ENCODE measurements at places on chromosomes 3 and 15. TPM values are rescaled to one million over a fixed set of nuclear protein-coding genes. Genes with fewer than 3 reads are reported as not detected.

GRCh38 chr3:107496855-107497254 is 25.9 kb upstream of the BBX start:
- no peak for DNase-seq

GRCh38 chr3:141150081-141150830 is 81.4 kb upstream of the PXYLP1 start:
- no peak for DNase-seq

The UROC1 gene
- not detected for total RNA-seq

DNA sequence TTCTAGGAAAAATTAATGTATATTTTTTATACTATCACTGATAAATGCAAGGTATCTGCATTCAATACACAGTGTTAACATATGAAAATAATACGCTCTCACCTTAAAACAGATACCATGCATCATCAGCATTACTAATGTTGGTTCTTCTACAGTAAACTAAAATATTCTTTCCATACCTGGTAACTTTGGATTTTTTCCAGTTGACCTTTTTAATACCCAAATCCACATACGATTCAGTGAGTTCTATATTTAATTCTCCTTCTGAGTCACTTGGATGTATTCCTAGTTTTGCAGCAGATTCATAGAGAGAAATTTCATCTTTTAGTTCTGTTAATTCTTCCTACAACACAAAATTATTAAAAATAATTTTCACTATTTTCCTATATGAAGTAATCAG is 29.9 kb downstream of the CEP152 start:
- DNase-seq = no peak

GRCh38 chr3:110881069-110881468 is 190.5 kb upstream of the NECTIN3 start:
- DNase-seq = no peak

DNA sequence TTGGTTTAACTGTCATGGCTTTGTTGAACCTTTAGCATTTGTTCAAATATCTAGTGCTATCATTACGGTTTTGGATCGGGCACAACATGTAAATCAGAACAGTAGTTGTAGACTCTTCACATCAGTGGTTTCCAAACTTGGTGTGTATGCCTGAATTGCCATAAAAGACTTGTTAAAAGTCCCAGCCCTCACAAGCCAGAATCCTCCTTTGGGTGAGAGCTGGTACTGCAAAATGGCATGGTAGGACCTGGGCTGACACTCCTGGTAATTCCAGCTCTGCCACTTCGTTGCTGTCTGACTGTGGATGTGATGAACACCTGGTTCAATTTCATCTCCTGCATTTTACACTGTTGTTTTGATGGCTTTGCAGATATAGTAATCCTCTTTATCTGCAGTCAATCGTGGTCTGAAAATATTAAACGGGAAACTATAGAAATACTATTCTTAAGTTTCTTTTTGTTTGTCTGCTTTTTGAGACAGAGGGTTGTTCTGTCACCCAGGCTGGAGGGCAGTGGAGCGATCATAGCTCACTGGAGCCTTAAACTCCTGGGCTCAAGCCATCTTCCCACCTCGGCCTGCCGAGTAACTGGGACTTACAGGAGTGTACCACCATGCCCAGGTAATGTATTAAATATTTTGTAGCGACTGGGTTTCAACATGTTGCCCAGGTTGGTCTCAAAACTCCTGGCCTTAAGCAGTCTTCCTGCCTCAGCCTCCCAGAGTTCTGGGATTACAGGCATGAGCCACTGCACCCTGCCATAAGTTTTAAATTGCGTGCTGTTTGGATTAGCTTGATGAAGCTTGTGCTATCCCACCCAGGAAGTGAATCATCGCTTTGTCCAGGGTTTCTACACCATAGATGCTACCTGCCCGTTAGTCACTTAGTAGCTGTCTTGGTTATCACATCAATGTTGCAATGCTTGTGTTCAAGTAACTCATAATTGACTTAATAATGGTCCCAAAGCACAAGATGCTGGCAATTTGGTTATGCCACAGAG is 61.6 kb downstream of the RAB7A start:
- no peak for DNase-seq

The FGF12 gene
- not detected for total RNA-seq

DNA sequence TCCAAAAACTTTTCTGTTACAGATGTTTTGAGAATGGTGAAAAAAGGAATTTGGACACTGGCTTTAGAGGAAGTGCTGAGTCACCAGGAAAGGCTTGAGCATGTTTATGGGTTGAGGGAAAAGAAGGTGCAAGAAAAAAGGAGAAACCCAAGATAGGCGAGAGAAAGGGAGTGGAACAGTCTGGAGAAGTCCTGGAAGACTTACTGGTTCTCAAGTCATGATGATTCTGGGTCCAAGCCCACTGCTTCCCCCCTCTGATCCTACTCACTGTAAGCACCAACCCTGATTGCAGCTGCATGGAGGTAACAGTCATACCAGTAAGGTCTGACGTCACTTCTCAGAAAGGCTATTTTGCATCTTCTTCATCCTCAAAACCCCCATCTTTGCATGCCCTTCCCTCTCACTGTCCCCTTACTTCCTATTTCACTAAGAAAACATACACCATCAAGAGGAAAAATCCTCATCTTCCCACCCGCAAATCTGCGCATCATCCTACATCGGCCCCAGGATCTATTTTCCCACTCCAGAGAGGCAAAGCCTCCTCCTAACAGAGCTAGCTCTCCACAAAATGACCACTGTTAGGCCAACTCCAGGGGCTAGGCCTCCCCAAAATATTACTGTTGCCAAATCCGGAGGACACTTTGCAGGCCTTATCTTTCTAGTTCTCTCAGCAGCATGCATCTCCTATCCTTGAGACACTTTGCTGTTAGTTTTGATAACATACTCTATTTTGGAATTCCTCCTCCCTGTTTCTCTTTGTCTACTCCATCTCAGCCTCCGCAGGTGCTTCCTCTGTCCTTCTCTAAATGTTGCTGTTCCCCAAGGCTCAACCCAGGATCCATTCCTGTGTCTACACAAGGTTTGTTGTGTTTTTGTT is 3.2 kb upstream of the ATP13A3 start:
- no peak for DNase-seq

DNA sequence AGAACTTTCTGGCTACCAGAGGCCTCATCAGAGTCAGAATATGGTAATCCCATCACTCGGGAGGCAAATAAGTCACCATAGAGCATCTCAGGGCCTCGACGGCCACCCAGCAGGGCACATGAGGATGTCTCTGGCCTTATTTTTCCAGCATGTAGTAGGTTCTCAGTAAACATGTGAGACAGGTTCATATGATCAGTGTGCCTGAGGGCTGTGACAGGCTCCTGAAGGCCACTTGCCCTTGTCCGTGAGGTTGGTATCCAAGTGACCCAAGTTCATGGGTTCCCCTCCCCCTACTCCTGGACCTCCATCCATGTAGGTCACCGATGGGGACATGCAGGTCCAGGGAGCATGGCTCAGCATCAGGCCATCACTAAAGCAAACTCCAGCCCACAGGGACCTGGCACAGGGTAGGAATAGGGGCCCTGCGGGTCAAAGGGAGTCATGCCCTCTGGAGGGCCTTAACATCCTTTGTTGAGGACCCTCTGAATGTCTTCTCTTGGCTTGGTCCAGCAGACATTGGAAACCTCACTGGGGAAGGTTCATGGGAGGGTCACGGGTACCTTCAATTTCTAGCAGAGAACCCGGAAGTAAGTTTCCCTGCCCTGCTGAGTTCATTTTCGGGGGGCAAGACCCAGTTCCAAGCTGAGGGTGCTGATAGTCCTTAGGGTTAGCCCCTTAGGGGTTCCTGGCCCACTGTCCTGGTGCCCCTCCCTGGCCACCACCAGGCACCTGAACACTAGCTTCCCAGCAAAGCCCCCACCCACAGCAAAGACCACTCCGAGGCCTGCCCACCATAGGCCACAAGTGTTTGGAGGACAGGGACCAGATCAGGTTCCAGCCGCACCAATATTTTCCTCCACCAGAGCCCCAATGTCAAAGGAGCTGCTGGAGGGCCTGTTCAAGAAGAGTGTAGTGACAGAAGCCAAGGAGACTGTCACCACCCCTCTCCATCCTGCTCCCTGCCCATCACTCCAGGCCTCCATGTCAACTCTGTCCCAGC is 61.1 kb downstream of the ZNF445 start:
- no peak for DNase-seq

- peak; percentile 41 for DNase-seq
These were observed 104.5 kb downstream of the ADCY5 start for GRCh38 chr3:123344175-123344906.

DNA sequence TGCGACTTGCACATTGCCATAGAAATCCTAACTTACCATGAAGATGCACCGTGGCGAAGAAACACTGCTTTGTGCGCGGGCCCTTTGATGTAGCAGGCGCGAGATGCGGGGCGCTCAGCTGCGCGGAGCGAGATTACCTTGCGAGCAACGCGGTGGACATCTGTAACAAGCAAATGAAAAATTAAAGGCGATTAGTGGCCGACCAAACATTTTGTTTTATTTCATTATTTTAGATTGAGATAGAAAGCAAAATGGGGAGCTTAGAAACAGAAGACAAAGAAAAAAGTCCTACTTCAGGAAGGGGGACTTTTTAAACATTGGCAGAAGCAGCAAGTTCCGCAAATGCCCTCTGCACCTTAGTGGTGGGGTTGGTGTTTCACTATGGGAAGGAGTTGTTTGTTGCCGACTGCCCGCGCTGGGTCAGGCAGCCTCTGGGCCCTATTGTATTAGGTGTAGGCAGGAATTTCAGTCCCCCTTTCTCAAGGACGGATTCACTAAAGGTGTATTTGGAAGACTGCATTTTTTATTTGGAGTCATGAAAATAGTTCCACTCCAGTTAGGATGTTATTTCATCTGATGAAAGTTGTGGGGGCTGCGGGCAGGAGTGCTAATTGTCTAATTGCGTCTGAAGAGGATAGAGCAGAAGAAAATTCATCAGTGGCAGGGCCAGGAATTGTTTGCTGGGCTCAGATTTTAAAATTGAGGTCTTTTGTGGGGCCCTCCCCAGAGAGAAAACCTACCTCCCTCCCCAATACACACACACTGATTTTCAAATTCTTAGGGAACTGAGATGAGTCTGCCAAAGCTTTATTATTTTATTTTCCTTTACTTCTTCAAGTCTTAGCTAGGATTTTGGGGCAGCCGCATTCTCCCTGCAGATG is 17.4 kb downstream of the ZIC4 start:
- DNase-seq = no peak

- DNase-seq = no peak
These were observed 91.8 kb downstream of the GOLIM4 start for GRCh38 chr3:168003911-168004310.

DNA sequence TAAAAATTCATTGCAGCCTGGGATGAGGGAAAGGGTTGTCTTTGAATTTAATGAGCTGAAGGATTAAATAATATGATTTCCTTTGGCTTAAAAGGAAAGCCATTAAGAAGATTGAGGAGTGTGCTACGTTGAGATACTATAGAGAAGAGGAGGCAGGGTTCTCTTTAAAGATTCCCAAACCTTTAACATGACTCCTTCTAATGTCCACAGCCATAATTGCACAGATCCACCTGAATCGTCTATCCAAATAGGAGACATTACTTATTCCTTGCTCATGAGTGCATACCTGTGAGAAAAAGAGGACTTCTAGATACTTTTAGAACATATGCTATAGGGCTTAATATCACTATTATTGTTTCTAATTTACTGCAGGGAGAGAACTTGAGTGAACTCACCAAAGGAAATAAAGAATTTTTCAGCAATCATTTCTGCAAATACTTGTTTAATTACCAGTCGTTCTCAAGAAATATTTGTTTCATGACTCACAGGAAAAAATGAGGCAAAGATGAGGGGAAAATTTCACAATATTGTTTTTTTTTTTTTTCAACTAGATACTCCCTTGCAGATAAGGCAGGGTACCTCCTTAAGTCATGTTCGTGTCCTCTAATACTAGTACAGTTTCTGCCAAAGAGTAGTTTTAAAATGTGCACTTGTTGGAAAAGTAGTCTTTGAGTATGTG is 8.9 kb upstream of the SUCNR1 start:
- no peak for DNase-seq

DNA sequence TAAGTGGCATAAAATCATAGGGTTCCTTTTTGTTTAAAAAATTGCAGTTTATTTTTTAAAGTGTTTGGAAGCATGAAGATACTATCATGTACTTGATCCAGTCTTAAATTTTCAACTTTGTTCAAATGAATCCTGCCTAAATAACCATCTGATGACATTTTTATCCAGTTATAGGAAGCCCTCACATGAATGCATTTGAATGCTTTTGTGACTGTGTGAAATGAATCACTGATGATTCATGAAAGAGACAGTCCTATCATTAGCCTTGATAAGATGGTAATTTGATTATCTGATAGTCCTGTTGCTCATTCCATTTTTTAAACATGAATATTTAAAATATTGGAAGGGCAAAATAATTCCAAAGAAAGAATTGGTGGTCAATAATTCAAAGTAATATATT is 401.9 kb upstream of the ROBO2 start:
- DNase-seq = no peak

GRCh38 chr3:53748512-53749271 is 97.5 kb downstream of the CHDH start:
- DNase-seq = no peak

- DNase-seq = no peak
These were observed 77.6 kb upstream of the POMGNT2 start for GRCh38 chr3:43183456-43183855.

- DNase-seq = no peak
These were observed 690 bp downstream of the TP53BP1 start for GRCh38 chr15:43492266-43492665.

GRCh38 chr3:148077318-148077923 is 620.3 kb upstream of the AGTR1 start:
- DNase-seq = no peak

- no peak for DNase-seq
These were observed 248.1 kb upstream of the NR2E3 start for GRCh38 chr15:71562251-71562650.

The CDHR4 gene
- total RNA-seq = 0.22 TPM

GRCh38 chr3:122366379-122366749 is 16.7 kb downstream of the MIX23 start:
- no peak for DNase-seq

The DGKG gene
- 0.54 TPM for total RNA-seq

The GUCA1C gene
- total RNA-seq = not detected

GRCh38 chr3:189317911-189318310 is 146.1 kb downstream of the TPRG1 start:
- no peak for DNase-seq

DNA sequence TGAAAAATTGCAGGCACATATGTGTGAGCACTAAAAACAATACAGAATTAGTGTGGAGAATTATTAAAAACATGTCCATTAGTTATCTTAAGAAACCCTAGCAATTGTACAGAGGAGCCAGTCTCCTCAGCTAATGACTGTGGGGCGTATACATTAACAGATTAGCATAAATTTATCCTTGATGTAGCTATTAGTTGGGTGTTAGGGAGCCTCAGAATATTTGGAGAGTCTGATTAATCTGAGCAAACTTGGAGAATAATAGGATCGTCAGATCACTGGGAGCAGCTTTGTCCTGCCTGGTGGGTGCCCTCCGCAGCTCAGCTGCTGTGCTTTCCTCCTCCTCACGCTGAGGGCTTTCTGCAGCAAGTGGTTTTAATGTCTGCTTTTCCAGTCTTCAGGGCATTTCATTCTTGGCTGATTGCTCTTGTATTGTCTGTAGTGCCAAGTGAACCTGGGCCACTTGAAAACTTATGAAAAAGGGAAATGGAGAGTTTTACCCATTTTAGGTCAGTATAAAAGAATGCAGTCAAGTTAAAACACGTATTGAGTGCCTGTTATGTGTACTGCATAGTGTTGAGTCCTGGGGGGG is 417.4 kb upstream of the SEMA6D start:
- no peak for DNase-seq

All from activated naive CD8-positive, alpha-beta T cell treated with anti-CD3 and anti-CD28 coated beads, Interleukin-2, amount 10 ng/mL, durations not matched to agents 7 days and 5 days (primary cell).